NCI-H1436 (cell line): ENCODE measurements at places on chromosomes 7 and 10.

DNA sequence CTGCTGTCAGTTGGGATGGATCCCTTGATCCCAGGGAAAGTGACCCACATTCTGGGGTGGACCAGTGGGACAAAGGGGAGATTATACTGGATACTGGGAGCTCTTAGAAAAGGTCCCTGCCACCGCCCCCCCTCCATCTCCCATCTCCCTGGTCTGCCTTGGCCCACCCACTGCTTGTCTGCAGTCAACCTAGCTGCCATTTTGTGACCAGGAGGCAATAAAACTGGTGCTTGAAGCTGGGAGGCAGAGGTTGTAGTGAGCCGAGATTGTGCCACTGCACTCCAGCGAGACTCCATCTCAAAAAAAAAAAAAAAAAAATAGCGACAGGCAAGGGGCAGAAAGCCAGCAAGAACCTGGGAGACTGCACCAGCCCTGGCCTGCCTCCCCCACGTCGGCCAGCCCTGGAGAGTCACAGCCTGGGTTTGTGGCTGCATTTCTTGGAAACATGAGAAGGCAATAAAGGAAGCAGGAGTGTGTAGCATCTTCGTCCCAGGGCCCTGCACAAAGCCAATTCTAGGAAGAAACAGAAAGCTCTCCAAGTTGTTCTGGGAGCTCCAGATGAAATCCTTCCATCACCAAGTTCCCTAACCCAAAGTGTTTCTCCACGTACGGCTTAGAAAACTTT lies 4.7 kb upstream of the ARPC1B start:
- DNase-seq: no peak

DNA sequence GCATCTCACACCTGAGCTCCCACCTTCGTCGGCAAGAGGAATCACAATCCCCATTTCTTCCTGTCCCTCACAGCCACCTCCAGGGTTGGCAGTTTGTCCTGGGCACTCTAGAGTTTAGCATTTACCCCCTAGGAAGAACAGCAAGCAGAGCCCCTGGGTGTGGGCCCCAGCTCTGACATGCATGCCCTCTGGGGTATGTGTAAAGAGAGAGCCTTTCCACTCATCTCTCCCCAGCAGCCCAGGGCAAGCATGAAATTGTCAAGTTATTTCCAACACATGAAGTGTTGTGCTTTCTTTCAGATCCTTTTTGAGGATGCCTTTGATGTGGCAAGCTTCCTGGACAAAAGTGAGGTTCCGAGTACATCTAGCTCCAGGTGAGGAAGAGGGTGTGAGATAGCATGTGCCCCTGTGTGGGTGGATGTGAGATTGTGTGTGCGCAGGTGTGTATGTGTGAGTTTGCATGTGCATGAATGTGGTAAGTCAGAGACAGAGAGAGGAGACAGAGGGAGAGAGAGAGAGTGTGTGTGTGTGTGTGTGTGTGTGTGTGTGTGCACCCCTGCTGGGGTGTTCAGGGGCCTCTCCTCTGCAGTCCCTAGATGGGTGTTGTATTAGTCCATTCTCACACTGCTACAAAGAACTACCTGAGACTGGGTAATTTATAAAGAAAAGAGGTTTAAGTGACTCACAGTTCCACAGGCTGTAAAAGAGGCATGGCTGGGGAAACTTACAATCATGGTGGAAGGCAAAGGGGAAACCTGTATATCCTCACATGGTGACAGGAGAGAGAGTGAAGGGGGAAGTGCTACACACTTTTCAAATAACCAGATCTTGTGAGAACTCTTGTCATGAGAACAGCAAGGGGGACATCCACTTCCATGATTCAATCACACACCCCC lies 18.1 kb downstream of the STRA8 start:
- DNase-seq: no peak

- no peak for DNase-seq
These were observed 22.6 kb downstream of the MYL10 start for GRCh38 chr7:101606498-101606923.

GRCh38 chr7:85000735-85001350 lies 186.0 kb downstream of the SEMA3D start:
- DNase-seq: no peak

DNA sequence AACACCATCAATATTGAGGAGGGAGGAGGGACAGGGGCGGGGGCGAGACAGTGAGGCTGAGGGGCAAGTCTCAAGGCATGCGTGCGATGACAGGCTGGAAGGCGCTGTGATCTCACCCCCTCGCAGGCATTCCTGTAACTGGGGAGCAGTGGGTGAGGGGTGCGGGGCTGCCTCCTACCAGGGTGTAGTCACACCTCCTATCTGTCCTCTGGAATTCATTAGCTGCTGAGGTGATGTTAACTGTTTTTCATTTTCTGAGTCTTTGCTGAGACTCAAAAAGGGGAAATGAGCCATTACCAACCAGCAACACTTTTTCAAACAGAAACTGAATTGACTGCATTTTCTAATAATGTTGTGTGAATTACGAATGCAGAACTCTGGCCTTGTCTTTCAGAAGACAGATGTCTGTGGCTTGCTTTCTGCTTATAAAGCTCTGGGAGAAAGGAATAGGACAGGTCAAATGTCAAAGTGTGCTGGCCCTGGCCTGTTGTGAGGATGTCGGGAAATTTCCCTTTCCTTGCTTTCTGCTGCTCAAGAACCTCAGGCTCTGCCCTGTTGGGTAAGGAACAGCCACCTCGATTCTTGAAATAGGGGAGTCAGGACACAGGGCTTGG lies 23.7 kb upstream of the CDH23 start:
- DNase-seq: no peak

GRCh38 chr10:89414146-89414878 lies at the start of gene IFIT5:
Gene IFIT5 (plus strand): TSS chr10:89414568. CDS start chr10:89414799, 231 bp downstream.
- peak; percentile 58 for DNase-seq

DNA sequence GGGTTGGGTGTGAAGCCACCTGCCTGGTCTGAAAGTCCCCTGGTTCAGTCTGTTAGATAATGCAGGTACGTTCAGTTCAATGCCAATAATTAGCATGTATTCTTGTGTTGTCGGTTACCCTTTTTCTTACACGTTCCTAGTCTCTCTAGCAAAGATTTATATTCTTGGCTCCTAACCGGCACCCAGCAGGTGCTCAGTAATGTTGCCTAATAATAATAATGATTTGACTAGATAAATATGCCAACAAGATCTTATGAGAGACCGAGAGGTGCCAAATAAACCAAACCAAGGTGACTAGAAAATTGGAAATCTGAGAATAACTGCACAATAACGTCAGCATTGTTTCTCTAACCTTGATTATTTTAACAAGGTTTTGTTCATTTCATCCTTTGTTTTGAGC lies 1.1 kb upstream of the SMIM30 start:
- no peak for DNase-seq

GRCh38 chr7:82264783-82265305 lies 178.7 kb downstream of the CACNA2D1 start:
- DNase-seq: no peak

GRCh38 chr7:156184164-156184563 lies 371.9 kb upstream of the SHH start:
- DNase-seq: no peak

DNA sequence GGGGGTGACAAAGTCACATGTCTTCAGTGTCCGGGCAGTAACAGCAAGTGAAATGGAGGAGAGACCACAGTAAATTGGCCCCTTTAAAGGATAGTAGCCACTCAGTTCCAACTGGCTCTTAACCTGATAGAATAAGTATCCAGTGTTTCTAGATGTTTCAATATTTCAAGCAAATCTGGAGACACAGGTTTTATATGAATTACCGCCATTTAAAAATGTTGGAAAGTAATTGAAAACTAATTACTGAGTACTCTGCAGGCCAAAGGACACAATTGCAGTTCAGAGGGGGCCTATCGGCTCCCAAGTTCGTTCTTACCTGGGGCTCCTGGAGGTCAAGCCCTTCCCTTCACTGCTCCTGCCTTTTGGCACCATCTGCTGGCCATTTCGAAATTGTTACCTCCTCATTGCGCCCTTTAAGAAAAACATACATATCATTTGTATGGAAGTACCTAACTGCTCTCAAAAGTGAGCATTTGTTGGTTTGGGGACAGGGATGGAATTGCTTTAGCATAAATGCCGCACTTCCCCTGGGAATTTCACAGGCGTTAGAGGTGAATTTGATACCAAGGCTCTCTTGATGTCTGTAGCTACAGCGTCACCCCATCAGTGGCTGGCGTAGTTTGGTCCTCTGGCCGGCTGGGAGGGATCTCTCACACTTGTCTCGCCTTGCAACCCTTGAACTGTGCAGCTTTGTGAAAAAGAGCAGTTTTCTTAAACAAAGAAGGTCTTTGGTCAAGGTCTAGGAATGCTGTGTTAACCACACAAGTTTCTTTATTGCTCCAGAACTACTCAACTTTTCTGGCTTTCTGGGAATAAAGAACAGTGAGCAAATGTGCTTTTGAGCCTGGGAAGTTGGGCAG lies 220.0 kb downstream of the ARHGAP21 start:
- peak; percentile 4 for DNase-seq

DNA sequence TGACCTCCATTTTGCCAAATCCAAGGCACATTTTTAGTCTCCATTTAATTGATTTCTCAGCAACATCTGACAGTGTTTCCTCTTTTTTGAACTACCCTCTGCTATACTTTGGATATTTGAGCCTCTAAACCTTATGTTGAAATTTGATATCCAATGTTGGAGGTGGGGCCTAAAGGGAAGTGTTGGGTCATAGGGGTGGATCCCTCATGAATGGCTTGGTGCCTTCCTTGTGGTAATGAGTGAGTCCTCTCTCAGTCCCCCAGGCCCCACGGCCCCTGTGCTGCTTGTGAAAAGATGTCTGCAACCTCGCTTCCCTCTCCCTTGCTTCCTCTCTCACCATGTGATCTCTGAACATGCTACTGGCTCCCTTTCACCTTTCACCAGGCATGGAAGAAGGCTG lies 96.8 kb upstream of the DGKB start:
- DNase-seq: no peak

GRCh38 chr10:112887968-112888367 lies 62.1 kb upstream of the TCF7L2 start:
- no peak for DNase-seq

DNA sequence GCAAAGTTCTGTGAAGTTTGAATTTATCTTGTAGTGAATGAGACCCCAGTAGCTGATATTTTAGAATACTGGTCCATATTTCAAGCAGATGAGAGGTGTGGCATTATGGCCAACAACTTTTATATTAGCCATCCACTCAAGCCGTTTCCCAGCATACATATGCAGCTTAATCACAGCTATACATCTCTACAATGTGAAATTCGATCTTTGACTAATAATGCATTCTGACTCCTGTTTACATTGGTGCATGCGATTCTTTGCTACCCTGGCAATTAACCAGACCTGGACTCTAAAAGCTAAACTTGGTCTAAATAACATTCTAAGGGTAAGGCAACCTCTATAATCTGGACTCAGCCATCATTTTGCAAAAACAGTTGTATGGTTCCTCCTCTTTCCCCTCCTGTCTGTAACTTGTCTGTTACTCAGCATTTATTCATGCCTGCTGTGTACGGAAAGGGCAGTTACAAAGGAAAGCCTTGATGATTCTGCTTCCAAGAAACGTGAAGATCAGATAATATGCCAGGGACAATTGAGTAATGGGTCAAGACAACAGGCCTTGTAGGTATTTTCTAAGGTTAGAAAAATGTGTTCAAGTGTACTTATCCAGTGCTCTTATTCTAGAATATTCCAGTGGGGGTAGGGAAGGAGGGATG lies 50.6 kb downstream of the PNLIPRP2 start:
- DNase-seq: no peak

GRCh38 chr10:77109351-77109994 lies 528.1 kb downstream of the KCNMA1 start:
- no peak for DNase-seq

GRCh38 chr10:103265717-103266329 lies 11.1 kb upstream of the INA start:
- no peak for DNase-seq

DNA sequence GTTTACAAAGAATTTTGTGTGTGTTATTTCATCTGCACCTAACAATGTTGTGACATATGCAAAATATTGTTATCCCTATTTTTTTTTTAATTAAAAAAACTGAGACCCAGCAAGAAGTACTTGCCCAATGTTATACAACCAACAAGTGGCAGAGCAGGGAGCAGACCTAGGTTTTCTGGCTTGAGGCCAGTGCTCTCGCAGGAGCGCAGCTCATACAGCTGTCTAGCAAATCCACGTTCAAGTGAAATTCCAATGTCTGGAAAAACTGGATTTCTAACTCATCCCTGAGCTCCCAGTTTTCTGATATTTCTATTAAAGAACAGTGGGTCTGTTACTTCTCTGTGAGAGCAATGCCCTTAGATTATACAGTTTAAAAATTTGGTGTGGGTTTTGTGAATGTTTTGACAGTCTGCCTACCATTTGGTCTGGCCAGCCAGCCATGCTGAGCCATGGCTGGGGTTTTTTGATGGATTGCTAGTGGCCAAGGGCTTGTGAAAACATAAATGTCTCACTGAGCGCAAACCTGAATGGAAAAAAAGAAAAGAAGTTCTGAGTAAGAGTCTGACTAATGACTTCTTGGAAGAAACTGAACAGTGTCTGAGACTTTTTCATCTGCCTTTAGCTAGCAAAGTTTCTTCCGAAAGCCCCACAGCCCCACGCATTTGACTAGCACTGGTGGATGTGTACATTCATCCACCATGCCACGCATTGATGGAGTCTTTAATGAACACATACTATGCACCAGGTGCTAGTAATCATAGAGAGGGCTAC lies 15.4 kb upstream of the PRF1 start:
- no peak for DNase-seq

- no peak for DNase-seq
These were observed 91.3 kb downstream of the CYTH3 start for GRCh38 chr7:6181136-6181535.

DNA sequence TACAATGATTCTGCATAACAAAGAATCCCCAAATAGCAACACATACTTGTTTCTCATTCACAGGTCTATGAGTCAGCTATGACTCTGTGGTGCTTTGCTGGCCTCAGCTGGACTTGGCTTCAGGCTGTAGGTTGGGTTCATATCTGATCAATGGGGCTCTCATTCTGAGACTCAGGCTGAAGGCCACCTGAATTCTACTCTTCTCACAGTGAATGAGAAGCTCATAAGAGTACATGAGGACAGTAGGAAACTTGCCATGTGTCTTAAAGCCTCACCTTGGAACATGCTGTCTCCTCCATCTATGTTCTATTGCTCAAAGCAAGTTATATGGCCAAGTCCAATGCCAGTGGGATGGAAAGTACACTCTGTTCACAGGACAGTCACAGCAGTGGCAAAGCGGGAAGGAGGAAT lies 292.9 kb downstream of the BMPER start:
- no peak for DNase-seq

DNA sequence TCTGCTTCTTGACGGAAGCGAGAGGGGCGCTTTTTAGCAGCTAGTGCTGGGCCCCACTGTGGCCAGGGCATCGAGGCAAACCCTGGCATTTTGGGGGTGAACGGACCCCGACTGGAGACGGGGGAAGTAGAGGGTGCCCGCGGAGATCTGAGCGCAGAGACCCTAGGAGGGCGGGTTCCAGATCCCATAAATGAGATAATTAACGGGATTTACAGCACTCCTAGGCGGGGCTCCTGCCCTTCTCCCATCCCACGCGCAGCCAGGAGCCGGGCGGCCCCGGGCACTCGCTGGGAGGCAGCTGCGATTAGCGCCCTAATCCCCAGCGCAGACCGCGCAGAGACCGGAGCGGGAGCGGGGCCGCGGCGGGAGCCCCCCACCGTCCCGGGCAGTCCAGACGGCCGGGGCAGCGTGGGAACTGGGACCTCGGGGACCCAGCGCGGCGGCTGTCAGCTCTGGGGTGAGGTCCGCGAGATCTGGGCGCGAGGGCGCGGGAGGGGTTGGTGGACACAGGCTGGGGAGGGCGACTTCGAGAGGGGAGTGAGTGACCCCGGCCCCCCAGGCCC lies 735 bp downstream of the JCAD start:
- no peak for DNase-seq

GRCh38 chr10:131211146-131211545 lies 100.4 kb downstream of the TCERG1L start:
- DNase-seq: no peak
